Stimulated activated CD8-positive, alpha-beta memory T cell treated with anti-CD3 and anti-CD28 coated beads, Interleukin-15, amount 100 ng/mL, for 4 hours (primary cell): ENCODE measurements at places on chromosomes 5 and 9.

DNA sequence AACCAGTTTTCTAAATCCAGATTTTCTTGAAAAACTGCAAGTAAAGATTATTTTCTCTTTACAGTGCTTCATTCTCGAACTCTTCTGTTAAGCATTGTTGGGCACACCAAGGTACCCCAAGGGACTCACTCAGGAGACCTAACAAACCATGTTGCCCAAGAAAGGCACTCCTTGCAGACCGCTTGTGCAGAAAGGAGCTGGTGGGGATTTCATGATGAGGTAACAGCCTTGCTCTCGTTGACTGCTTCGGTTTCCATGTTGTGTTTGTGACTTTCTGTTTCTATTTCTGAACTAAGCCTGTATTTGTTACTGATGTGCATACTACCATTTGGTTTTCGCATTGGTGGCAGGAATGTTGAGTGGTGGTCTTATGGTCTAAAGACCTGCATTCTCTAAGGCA, 266.6 kb upstream of the DAP start:
- no peak for DNase-seq

DNA sequence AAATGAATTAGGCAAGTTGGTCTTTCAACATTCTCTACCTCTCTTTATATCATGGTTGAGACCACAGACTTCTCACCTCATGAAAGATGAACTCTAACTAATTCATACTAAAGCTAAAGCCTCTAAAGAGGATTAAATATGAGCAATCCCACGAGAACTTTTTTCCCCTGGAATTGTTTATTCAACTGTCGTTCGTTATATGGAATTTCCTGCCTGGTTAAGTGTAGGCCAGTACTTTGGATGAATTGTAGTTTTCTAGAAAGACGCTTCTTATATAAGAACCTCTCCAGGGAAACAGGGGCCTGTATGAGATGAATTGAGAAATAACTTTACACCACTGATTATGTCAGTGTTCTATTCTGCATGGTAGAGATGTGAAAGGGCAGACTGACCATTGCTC, 42.9 kb downstream of the PDCD1LG2 start:
- no peak for DNase-seq

GRCh38 chr9:114674798-114675540, 7.0 kb downstream of the TEX48 start:
- no peak for DNase-seq

DNA sequence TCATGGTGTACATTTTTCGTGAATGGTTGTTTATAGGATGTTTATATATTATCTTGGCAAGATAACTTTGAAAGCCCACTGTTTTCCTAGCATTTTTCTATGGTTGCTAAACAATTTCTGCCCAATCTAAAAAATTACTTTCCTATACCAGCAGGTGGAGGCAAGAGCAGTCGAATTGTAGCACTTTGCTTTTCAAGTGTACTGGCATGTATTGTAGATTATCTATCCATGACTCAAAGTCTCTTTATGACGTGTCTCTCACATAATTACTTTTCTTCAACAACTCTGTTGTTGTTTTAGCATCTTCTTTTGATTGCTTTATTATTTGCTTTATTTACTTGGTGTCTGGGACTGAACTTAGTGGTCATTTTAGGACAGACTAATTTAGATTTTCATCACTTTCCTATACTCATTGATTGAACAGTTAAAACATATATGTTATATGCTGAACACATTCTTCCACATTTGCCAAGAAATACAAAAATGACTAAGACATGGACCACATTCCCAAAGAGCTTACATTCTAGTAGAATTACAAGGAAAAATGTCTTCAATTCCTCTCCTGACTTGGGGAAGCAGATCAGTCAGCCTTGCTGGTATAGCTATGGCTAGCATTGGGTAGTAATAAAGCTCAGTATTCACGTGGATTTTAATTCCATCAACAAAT, 20.7 kb downstream of the NLN start:
- no peak for DNase-seq

GRCh38 chr9:134172198-134173126, 8.1 kb upstream of the RNU6ATAC start:
- no peak for DNase-seq

DNA sequence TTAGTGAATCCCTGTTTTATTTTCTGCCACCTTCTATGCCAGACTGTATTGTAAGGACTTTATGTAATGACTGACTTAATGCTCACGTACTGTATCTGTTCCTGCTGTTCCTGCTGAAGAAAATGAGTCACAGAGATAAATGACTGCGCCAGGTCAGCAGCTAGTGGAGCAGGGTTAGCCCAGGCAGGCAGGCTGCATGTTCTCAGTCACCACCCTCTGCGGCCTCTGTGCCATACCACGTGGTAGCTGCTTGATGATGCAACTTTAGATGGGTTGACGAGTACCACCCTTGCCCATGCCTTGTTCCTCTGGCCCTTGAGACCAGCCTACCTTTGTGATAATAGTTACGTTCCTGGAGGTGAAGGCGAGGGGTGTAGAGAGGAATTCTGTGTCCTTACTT, 161.9 kb downstream of the TRIO start:
- DNase-seq, result no peak

GRCh38 chr5:7015586-7016256, 302.5 kb downstream of the TENT4A start:
- DNase-seq, result no peak

DNA sequence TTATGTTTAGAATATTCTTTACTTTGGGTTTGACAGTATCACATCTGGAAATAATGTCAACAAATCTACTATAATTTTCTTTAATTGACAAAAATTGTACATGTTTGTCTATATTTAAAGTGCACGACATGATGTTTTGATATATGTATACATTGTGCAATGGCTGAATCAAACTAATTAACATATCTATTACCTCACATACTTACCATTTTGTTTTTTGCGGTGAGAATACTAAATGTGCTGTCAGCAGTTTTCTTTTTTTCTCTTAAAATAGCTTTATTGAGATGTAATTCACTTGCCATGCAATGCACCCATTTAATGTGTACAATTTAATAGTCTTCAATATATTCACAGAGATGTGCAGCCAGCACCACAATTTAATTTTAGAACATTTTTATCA, 10.6 kb upstream of the C6 start:
- no peak for DNase-seq

GRCh38 chr5:95759634-95760033, 28.5 kb downstream of the RHOBTB3 start:
- no peak for DNase-seq

GRCh38 chr5:69416180-69416579, 1.3 kb downstream of the MARVELD2 start:
- DNase-seq, result no peak

GRCh38 chr5:132136906-132137305, 63.3 kb downstream of the CSF2 start:
- DNase-seq, result no peak

DNA sequence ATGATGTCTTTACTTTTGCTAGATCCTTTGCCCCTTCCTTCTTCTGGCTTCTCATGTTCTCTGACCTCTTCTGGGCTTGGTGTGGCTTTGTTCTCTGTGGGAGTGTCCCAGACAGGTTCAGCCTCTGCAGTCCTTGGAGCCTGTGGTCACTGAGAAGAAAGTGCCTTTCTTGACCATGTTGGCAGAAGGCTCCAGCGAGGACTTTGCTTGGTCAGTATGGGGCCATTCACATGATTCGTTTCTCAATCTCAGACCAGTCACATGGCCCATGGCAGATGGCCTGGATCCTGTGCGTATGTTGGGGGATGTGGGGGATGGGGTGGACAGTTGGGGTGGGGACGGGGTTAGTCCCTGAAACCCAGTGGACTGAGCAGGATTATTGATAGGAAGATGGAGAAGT, 274.1 kb downstream of the ARHGAP26 start:
- DNase-seq, result no peak

DNA sequence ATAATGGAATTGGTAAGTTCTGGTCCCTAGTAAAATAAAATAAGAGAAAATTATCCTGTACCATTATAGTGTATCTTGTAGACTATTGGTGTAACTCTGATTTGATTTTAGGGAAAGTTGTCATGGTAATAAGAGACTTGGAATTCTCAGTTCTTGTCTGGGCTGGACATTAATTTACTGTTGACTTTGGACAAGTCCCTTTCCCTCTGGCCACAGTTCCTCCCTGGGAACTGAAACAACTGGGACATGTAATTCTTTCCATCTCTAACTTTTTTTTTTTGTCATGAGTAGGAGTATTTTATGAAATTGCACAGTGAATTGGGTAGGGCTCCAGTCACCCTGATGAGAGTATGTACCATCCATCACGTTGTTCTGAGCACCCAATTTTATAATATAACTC, 15.0 kb downstream of the GLRA1 start:
- no peak for DNase-seq

DNA sequence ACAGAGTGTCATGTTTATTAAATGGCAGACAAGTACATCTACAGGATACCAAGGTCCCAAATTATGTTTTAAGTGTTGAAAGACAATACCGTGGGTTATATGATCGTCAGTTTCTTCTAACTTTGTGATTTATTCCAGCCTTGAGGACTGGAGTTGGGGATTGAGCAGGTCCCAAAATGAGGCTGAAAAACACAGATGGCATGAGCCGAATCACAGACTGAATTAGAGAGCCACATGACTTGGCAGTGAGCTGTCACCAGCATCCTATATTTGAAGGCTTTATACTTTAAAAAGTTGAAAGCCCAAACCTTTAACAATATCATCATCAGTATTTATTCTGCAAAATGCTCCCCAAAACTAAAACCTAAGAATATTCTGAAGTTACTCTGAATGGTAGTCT, 79.4 kb downstream of the ADAMTS16 start:
- no peak for DNase-seq

DNA sequence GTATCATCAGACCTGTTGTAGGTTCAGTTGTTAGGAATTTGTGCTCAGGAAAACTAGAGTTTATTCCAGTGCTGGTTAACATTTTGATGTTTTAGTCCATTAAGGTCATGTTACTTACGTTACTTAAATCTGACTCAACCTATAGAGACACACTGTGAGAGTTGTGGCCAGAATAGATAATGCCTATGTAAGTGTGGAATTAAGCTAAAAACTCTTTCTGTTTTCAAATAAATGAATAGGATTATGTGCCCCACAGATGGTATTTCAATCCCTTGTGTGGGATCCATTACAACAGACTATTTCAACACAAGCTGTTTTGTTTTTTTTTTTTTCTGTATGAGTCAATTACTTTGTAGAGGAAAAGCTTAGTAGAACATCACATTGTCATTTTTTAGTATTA, 68.1 kb downstream of the MEGF10 start:
- DNase-seq, result no peak

DNA sequence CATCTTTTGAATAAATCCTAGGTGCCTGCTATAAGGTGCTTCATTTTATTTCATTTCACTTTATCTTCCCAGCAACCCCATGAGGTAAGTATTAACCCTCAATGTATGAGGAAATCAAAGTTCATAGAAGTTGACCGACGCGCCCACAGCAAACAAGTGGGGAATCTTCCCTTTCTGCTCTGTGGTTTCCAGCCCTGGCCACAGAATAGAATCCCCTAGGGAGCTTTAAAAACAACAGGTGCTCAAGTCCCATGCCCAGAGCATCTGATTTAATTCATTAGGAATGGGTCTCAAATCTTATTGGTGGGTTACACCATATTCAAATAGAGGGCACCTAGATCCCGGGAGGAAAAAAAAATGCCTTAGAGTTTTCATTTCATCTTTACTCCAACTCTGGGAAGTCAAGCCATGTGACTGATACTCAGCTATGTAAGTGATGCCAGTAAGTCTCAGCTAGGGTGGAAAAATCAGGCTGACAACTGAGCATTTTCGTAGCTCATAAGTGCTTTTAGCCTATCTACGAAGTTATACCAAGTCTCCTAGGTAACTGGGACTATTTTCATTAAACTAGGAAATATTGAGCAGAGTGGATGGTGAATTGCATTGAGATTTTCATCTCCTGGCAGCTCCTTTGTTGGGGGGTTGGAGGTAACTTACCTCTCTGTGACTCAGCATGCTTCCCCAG, 353.4 kb upstream of the SLC30A5 start:
- no peak for DNase-seq

- no peak for DNase-seq
Observed at GRCh38 chr9:127538849-127539258, 73.2 kb upstream of the STXBP1 start.

DNA sequence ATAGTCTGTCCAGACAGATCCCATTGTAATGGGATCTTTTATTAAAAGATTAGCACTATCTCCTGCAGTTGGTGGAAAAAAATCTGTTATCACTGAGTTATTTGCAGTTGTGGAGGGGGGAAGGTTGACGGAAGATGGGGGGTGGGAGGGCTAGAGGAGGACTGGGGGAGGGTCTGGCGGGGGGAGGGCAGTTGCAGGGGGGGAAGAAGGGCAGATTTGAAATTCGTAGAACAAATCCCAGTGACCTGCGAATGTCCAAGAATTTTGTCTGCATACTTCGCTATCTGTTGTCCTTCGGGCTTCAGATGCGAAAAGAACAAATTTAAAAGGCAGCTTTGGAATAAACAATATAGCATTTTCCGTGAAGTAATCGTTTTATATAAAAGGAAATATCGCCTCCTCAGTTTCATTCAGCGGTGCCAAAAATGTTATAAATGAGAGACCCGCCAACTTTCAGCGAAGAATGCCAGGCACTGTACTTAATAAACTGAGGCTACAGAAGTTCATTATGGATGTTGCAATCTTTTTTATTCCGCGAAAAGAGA, 1.3 kb upstream of the FST start:
- DNase-seq, result no peak

- no peak for DNase-seq
Observed at GRCh38 chr9:128972956-128973355, 25.5 kb downstream of the NUP188 start.

GRCh38 chr5:79685627-79686026, 4.0 kb upstream of the CMYA5 start:
- DNase-seq, result no peak

DNA sequence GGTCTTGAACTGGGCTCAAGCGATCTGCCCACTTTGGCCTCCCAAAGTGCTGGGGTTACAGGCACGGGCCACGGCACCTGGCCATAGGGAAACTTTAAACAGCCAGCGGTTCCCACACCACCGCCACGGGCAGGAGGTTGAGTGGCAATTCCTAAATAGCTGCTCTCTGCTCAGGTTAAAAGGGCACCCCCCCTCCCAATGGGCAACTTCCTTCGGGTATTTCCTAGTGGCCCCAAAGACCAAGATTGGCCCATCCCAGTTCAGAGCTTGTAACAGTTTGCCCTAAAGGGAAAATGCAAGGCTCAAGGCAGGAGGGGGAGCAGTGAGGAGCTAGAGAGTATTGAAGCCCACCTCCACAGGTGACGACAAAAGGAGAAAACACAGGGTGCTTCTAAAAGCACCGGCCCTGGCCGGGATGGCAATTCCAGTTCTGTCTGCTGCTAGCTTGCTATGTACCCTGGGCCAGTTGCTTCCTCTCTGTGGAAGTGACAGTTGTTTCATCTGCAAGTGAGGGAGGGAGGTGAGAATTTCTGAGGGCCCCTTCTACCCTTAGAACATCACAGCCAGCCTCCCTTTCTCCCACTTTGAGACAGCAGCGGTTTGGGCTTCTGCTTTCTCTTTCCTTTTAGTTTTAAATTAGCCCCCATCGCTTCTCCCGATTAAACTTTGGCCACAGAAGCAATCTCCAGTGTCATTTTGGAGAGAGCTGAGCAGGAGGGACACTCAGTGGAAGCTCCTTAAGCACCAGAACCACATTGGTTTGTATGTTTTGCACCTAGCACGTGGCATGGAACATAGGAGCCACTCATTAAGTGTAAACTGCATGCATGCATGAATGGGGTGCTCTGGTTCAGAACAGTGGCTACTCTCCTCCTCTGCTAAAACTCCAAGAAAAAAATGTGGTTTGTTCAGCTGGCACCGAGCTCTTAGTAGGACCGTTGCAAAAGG, 17.3 kb upstream of the TNIP1 start:
- DNase-seq, result no peak
